ENCODE measurements at places on chromosomes 1 and 21. TPM values are rescaled to one million over a fixed set of nuclear protein-coding genes. Genes with fewer than 3 reads are reported as not detected.

- H3K27me3 ChIP-seq: no peaks in the 10 kb centered on the region
- no peak for DNase-seq
- H3K36me3 ChIP-seq: no peaks in the 10 kb centered on the region
- H3K4me3 ChIP-seq: no peak overlapping the region
Observed at GRCh38 chr1:17744666-17745478, 10.3 kb upstream of the ACTL8 start.

GRCh38 chr1:217535601-217536377, 95.1 kb downstream of the GPATCH2 start:
- H3K27ac ChIP-seq: no peak overlapping the region
- H3K4me3 ChIP-seq: no peak overlapping the region
- H3K4me1 ChIP-seq: no peaks in the 10 kb centered on the region
- H3K36me3 ChIP-seq: no peaks in the 10 kb centered on the region
- no peaks in the 10 kb centered on the region for H3K27me3 ChIP-seq

- no peak overlapping the region for H3K27ac ChIP-seq
- no peak for DNase-seq
- no peak overlapping the region for H3K4me3 ChIP-seq
- H3K27me3 ChIP-seq: no peaks in the 10 kb centered on the region
- H3K4me1 ChIP-seq: peaks cover 2% of the 10 kb centered on the region
- H3K36me3 ChIP-seq: peaks cover 64% of the 10 kb centered on the region
Observed at GRCh38 chr1:54872036-54872331, 15.0 kb downstream of the DHCR24 start.

DNA sequence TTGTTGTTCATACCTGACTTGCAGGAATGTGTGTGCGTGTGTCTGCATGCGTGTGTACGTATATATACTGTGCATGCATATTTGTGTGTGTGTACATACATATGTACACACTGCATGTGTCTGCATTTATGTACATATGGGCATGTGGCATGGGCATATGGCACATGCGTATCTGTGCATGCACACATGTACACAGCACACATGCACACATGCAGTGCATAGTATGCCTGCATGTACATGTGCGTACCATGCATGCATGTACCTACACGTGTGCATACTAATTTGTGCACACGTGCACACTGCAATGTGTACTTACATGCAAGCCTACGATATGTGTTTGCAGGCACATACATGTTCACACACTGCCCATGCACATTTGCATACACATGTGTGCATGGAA, 43.9 kb downstream of the GALNT2 start:
- no peak for DNase-seq
- H3K4me1 ChIP-seq: peaks cover 59% of the 10 kb centered on the region
- H3K36me3 ChIP-seq: peaks cover 8% of the 10 kb centered on the region
- no peak overlapping the region for H3K4me3 ChIP-seq

DNA sequence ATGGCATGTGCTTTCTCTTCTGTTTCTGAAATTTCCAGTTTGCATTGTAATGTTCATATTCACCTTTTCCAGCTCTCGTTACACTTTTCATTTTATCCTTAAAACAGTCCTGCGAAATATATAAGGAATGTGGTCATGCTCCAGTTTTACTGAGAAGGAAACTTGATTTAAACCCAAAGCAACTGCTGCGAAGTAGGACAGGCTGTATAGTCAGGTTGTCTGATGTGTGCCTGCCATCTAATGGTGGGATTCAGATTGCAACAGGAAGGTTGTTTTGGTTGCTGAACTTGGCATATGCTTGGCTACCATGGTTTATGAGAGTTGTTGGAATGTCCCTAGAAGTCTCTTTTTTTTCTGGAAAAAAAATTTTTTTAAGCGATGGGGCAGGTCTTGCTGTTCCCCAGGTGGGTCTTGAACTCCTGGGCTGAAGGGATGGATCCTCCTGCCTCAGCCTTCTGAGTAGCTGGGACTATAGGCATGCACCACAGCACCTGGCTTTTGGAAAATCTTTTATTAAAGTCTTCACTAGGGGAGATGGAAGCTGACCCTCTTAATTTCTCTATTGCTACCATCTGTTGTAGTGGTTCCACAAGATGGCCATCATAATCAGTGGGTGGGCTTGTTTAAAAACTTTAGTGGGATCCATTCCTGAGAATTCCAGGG, 86.9 kb downstream of the UCK2 start:
- no peaks in the 10 kb centered on the region for H3K27me3 ChIP-seq
- peaks cover 3% of the 10 kb centered on the region for H3K36me3 ChIP-seq
- no peak overlapping the region for H3K27ac ChIP-seq
- DNase-seq: peak; percentile 72

DNA sequence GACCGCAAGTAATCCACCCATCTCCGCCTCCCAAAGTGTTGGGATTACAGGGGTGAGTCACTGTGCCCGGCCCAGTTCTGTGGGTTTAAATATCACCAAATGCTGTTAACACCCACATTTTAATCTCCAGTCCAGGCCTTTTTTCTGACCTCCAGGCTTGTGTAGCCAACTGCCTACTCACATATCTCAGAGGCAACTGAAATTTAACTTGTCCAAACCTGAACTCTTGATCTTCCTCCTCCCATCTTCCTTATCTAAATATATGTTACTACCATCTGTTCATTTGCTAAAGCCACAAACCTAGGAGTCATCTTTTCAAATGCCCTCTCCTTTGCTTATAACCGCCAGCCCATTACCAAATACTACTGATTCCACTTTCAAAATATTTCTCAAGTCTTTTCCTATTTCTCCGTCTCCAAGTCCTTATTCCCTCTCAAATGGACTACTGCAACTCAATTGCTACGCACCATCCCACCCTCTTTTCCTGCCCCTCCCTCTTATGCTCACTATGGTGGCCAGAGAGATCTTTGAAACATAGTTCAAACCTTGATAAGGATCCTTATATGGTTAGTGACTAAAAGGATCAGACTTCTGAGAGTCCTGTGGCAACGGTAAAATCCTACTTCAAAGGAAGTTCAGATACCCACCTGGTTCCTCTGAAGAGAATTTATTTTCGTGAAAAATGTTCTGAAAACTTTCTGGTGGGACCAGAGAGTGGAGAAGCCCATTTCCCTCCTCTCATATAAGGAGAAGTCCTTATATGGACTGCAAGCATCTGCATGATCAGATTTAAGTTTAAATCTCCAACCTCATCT, 78.5 kb upstream of the CDC42BPA start:
- H3K4me3 ChIP-seq: no peak overlapping the region
- no peaks in the 10 kb centered on the region for H3K36me3 ChIP-seq
- no peak overlapping the region for H3K27ac ChIP-seq
- DNase-seq: no peak

The LENEP gene
- 1.2 TPM for total RNA-seq

The C1QC gene
- not detected for total RNA-seq

- no peaks in the 10 kb centered on the region for H3K27me3 ChIP-seq
- peak overlapping the region; percentile 93 for H3K27ac ChIP-seq
- no peak for DNase-seq
- H3K4me1 ChIP-seq: peaks cover 67% of the 10 kb centered on the region
- peak overlapping the region; percentile 84 for H3K4me3 ChIP-seq
Observed at GRCh38 chr1:160522136-160522535, 919 bp downstream of the SLAMF6 start.

DNA sequence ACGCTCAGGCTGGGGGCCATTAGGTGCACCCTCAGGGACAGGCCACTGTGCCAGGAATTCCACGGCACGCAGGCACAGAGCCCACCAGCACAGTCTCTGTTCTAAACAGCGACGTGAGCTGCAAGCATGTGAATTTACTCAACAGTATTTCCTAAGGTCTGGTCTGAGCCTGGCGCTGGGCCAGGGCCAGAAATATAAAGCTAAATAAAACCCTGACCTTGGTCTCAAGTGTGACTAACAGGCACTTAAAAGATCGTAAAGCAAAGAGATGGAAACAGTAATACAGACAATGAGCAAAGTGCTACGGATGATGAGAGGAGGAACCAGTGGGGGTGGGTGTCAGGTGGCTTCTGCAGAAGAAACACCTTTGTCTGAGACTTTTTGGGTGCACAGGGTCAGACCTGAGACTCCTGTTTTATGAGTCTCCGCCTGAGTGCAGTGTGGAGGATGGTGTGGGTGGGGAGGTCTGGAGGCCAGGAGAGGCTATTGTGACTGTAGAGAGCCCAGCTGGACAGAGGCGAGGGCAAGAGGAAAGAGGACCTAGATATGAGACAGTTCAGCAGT, 53.4 kb upstream of the EDN2 start:
- H3K4me1 ChIP-seq: peaks cover 11% of the 10 kb centered on the region
- H3K27me3 ChIP-seq: no peaks in the 10 kb centered on the region
- peaks cover 16% of the 10 kb centered on the region for H3K36me3 ChIP-seq
- H3K27ac ChIP-seq: peak overlapping the region; percentile 27
- H3K4me3 ChIP-seq: no peak overlapping the region
